Lower lobe of right lung (tissue), 2 donors: ENCODE measurements at places on chromosomes 2 and 18. TPM values are rescaled to one million over a fixed set of nuclear protein-coding genes. Genes with fewer than 3 reads are reported as not detected.

- H3K4me3 ChIP-seq: no peak overlapping the region
- H3K4me1 ChIP-seq: peaks cover 4% of the 10 kb centered on the region
- DNase-seq: no peak
- H3K27me3 ChIP-seq: no peaks in the 10 kb centered on the region
- no peak overlapping the region for H3K27ac ChIP-seq
- no peaks in the 10 kb centered on the region for H3K36me3 ChIP-seq
Observed at GRCh38 chr2:235587202-235587601, 93.4 kb downstream of the AGAP1 start.

DNA sequence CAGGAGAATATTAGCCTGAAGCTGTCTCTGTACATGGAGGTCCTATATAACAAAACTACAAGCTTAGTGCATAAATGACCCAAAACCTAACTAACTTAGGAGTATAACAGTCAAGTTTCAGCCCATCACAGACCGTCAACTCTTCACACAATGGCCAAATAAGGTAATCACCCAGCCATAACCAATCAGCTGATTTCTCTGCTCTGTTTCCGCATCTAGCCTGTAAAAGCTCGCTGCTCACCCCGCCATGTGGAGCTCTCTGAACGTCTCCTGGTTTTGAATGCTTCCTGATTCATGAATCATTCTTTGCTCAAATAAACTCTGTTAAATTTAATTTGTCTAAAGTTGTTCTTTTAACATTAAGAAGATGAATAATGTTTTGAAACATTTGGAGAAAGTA, 593.6 kb downstream of the TMX3 start:
- no peak overlapping the region for H3K27ac ChIP-seq
- no peaks in the 10 kb centered on the region for H3K36me3 ChIP-seq
- H3K4me3 ChIP-seq: no peak overlapping the region
- no peak for DNase-seq

- H3K27me3 ChIP-seq: no peaks in the 10 kb centered on the region
- no peak for DNase-seq
- H3K4me1 ChIP-seq: peaks cover 6% of the 10 kb centered on the region
- no peak overlapping the region for H3K4me3 ChIP-seq
- H3K36me3 ChIP-seq: no peaks in the 10 kb centered on the region
- H3K27ac ChIP-seq: no peak overlapping the region
Observed at GRCh38 chr2:36246320-36246990, 109.1 kb upstream of the CRIM1 start.

- no peak overlapping the region for H3K4me3 ChIP-seq
- DNase-seq: peak; percentile 28
- no peaks in the 10 kb centered on the region for H3K36me3 ChIP-seq
- no peak overlapping the region for H3K27ac ChIP-seq
Observed at GRCh38 chr2:121203591-121204249, 81.3 kb downstream of the TFCP2L1 start.

DNA sequence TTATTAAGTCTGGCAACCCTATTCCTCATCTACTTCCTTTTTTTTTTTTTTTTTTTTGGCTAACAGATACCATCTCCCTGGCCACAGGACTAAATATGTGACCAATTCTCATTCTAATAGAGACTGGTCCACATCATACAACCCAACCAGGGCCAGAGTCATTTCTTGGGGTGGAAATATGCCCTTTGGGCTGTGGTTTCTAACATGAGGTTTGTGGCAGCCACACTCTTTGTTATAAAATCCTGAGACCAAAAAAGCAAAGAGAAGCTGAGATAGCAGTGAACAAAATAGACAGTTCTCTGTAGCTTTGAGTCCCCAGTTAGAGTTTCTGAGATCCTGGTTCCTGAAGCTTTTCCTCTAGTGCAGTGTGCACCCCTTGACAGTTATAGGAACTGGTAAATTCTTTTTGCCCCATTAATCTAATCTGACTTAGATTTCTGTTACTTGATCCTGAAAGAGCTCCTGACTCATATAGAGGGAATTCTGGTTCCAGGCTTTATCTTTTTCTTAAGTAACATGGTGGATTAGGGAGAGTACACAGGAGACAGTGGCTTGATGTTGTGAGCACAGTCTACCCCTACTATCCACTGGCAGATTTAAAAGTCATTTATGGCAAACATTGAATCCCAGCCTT, 86.8 kb downstream of the MAIP1 start:
- no peaks in the 10 kb centered on the region for H3K27me3 ChIP-seq
- DNase-seq: no peak
- no peak overlapping the region for H3K4me3 ChIP-seq

GRCh38 chr2:69805887-69806286, 23.6 kb upstream of the GMCL1 start:
- no peak overlapping the region for H3K27ac ChIP-seq
- no peaks in the 10 kb centered on the region for H3K27me3 ChIP-seq
- no peak for DNase-seq
- H3K4me3 ChIP-seq: no peak overlapping the region
- no peaks in the 10 kb centered on the region for H3K4me1 ChIP-seq

- no peak for DNase-seq
- H3K27ac ChIP-seq: no peak overlapping the region
- no peak overlapping the region for H3K4me3 ChIP-seq
- no peaks in the 10 kb centered on the region for H3K36me3 ChIP-seq
Observed at GRCh38 chr2:152875701-152876695, 157.6 kb downstream of the ARL6IP6 start.

DNA sequence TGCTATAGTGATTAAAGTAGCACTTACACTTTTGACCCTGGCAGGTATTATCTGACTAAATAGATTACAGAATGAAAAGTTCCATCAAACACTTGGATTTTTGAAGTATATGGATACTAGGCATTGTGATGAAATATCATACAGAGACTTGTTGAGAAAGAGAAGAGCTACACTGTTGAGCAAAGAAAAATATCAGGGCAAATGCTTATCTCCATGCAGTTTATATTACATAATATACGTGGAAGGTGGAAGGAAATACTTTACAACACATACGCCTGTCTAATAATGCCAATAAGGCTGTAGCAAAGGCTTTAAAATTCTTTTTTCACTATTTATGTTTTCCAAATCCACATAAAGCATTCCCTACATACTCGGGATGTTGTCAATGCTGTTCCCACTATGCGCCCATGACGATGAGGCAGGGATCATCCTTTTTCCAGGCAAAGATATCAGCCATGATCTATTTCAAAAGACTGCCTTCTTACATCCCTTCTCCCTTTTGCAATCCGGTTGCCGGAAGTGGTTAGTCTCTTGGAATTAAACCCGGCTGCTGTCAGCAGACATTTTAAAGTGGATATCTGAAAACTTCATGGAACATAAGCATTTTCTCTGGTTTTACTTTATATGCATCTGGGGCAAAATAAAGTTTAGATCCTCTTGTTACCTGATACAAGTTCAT, 92.6 kb upstream of the ITGA4 start:
- no peaks in the 10 kb centered on the region for H3K27me3 ChIP-seq
- no peak overlapping the region for H3K27ac ChIP-seq
- H3K36me3 ChIP-seq: no peaks in the 10 kb centered on the region
- H3K4me1 ChIP-seq: no peaks in the 10 kb centered on the region
- no peak for DNase-seq
- H3K4me3 ChIP-seq: no peak overlapping the region

DNA sequence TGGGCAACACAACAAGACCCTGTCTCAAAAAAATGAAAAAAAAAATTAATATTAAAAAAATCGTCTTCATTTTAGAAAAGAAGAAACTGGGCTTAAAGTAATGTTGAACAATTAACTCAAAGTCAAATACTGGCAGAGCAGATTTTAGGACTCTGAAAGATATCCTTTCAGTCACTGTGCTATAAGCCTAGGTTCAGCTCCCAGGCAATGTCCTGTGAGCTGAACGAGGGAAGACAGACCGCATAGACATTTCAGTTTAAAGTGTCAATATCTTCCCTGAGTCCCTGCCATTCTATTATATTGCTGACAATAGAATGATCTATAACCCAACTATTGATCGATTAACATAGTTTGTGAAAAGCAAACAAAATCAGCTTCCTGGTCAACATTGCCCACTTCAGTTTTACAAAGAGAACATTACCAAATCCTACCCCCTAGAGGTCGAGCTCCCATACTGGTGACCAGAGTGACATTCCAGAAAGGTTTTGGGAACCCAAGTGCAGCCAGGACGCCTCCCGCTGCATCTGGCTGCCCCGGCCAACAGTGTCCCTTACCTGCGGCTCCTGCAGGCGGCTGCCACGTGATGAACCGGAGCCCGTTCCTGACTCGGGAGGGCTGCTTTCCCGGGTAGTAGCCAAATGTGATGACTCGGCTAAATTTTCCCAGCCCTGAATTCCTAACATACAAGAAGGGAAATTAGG, 639 bp downstream of the MRO start:
- no peak overlapping the region for H3K27ac ChIP-seq
- H3K27me3 ChIP-seq: peaks cover 14% of the 10 kb centered on the region
- DNase-seq: peak; percentile 55

DNA sequence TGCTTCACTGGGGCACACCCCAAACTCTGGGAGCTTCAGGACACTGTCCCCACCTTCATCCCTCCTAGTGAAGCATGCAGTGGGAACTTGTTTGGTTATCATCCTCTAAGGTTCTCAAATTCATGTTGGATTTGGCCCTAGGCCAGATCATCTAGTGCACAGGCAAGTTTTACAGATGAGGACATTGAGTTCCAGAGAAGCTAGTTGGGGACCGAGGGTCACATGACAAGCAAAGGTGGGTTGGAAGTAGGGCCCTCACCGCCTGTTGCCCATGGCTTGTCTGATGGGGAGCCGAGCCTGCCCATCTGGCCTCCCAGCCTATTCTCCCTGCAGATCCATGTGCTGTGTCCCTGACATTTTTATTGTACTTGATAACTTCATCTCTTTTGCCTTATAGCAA, 2.8 kb downstream of the PRKCE start:
- DNase-seq: no peak
- no peak overlapping the region for H3K27ac ChIP-seq
- H3K36me3 ChIP-seq: no peaks in the 10 kb centered on the region

Gene C2orf15
- total RNA-seq: 1.5 TPM

Gene SOX11
- total RNA-seq: 0.03 TPM

Gene CIAO1
- total RNA-seq: 62.3 TPM
